ENCODE measurements at places on chromosomes 13 and 19.

DNA sequence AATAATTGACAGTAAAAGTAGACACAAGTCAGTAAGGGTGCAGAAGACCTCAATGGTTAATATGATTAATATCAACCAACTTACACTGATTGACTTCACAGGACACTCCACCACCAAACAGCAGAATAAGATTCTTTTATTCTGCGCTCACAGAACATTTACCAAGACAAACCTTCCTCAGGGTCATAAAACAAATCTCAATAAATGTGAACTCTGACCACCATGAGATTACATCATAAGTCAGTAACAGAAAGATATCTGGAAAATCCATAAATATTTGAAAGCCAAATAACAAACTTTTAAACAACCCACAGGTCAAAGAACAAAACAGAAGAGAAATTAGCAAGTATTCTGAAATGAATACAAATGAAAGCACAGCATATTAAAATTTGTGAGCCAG, 99.7 kb downstream of the SPACA7 start:
- DNase-seq: no peak

DNA sequence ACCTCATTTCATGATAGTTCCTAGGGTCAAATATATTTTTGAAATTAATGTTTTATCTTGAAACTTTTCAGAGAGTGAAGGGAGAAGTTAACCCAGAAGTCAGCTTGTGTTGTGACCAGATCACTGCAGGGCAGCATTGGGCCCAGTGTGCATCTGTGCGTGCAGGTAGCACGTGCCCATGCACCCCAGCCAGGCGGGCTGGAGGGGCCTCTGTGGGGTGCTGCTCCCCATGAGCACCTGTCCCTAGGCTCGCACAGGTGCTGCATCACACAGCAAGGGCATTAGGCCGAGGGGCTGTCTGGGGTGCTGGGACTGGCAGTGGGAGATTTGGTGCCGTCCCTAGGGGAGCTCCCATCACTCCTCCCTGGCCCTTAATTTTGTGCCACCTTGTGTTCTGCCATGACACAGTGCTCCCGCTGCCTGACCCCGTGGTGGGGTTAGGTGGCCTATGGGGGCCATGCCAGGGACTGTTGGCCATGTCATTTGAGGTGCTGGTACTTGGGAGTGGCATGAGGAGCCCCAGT, 13.1 kb downstream of the UPF1 start:
- DNase-seq: no peak

GRCh38 chr13:94712812-94713560, 641 bp upstream of the SOX21 start:
- DNase-seq: no peak

- DNase-seq: peak; percentile 83
These were observed at the start of gene PRKD2 for GRCh38 chr19:46717034-46717715. TSS of gene PRKD2 (minus strand) at chr19:46717114. CDS start at chr19:46716370, 744 bp downstream.

DNA sequence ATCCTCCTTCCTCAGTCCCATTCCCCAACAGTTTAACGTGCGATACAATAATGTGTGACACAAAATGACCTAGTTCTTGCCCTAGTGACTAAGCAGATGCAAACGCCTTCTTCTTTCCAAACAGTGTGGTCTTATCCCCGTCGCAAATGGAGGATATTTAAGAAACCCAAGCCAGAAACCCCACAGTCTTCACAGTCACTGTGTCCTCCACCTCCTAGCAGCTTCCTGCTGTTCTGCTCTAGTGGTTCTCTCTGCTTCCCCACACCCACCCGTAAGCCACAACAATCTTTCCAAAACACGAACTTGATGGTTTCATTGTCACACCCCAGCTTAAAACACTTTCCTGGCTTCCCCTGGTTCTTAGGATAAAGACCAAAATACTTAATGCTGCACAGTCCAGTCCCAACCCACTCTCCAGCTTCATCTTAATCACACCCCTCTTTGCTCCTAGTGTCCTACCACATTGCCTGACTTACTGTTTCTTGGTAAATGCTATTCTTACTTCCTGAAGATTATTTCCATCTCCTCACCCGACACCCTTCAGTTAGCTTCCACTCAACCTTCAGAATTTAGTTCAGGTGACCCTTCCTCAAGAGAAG, 32.3 kb downstream of the ITM2B start:
- peak; percentile 11 for DNase-seq

- no peak for DNase-seq
These were observed 344.8 kb downstream of the ENOX1 start for GRCh38 chr13:43441899-43442499.

GRCh38 chr13:49046519-49046918, 70.8 kb downstream of the FNDC3A start:
- no peak for DNase-seq

DNA sequence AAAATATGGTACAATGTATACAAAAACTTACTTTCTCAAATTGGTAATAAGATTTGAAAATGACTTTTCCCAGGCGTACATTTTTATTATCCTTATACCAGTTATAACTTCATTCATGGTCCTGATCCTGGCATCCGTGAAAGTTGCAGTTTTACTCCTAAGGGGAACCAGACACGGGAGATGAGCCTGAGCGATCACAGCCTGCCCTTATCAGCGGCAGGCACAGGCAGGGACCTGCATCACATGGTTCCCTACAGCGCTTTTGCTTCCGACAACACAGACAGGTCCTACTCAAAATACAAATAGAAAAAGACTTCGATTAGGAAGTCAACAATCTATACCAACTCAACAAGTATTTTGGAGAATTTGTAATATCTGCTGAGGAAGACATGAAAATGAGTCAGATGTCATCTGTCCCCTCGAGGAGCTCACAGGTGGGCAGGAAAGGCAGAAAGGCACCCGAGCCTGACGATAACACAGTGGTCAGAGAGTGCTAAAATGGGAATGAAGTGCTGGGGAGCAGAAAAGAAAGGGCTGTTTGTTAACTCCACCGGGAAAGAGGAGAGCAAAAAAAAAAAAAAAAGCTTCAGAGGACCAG, 93.4 kb downstream of the ABCC4 start:
- DNase-seq: no peak

DNA sequence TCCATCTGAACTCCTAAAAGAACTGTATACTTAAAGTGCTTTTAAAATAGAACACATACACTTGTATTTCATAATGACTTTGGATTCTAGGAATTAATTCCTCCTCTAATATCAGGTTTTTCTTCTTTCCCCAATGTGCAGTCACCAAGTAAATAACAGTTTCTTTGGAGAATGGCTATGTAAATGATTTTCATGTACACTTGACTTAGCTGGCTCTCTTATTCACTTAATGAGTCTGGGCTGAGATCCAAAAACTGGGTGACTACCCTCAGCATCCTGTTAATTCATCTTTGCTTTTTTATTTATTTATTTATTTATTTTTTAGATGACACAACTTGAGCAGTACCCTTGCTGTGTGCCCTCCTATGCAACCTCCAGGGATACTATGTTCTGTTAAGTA, 1003.7 kb downstream of the SLITRK1 start:
- DNase-seq: no peak

- no peak for DNase-seq
These were observed 547.9 kb downstream of the GPC6 start for GRCh38 chr13:93774506-93774905.

GRCh38 chr19:30471441-30471840, 99.3 kb downstream of the ZNF536 start:
- DNase-seq: no peak

DNA sequence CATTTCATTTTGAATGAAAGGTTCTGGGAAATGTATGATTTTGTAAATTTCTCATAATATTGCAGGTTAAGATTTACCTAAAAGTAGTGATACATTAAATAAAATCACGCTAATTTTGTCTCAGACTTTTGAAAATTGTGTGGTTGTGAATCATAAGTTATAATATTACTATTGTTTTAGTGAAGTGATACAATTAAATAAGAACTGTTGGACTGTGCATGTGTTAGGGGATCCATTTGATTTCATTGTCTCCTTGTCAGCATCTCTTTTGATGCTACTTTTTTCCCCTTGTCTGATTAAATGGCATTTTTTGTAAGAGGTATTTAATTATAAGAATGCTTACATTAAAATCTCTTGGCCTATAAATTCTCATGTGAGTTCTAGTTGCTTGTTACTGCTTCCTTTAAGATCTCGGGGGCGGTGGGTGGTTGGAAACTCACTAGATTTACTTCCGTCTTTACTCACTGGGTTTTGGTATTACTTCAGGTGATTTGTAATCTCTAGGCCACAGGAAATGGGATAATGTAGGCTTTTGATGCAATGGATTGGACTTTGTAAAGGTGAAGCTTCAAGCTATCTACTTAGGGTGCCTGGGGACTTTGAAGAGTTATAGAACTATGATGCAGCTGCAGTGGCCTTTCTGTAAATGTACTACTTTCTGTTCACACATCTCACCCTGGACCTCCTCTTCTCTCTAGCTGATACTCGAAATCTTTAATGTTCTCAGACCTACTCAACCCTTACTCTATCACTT, 66.5 kb downstream of the PAN3 start:
- DNase-seq: no peak

GRCh38 chr13:103803349-103803748, 737.1 kb upstream of the SLC10A2 start:
- no peak for DNase-seq

DNA sequence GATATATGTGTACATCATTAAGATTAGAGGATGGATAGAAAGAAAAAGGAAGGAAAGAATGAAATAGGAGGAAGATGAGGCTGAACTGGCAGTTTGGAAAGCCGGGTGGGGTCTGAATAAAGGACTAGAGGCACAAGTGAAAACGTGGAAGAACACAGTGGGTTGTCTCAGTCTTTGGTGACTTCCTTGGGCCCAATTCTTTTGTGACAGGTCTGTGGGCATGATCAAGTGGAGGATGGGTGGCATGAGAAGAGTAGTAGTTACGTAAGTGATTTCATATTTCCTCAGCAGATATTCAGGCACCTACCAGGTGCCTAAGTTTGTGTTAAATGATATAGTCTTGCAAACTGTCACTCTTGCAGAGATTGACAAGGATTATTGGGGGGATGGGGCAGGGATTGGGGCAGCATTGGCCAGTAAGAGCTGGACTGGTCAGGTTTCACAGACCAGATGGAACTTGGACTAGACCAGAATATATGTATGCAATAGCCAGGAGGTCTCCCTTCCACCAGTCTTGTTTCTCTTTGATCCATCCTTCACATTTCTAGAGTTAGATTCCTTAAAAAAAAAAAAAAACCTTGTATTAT, 2.7 kb downstream of the TPP2 start:
- DNase-seq: no peak
